ENCODE measurements at places on chromosomes 6 and 20.

GRCh38 chr6:20801595-20801994 is 267.3 kb downstream of the CDKAL1 start:
- no peak for DNase-seq

GRCh38 chr20:46458866-46459750 is 52.7 kb upstream of the ELMO2 start:
- DNase-seq: peak; percentile 17

GRCh38 chr6:89209457-89209856 is 7.7 kb downstream of the GABRR1 start:
- no peak for DNase-seq

GRCh38 chr20:47319517-47320252 is 36.8 kb downstream of the ZMYND8 start:
- DNase-seq: no peak

DNA sequence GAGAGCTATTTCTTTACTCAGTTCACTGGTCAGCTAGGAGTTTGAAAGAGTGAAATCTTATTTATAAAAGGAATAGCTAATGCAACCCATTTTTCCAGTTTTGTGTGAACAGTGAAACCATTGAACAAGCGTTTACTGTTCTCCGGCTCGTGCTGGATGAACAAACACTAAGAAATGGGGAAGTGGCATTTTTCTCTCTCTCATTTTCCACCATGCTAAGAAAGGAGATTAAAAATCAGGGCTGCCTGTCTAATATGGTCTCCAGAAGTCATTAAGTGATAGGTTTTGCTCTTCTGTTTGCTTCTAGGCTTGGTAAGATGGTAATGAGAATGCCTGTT is 774 bp upstream of the SFT2D1 start:
- no peak for DNase-seq

GRCh38 chr6:52216932-52217575 is 27.2 kb downstream of the IL17F start:
- DNase-seq: no peak

- no peak for DNase-seq
These were observed 75.6 kb downstream of the SNX9 start for GRCh38 chr6:157898640-157899039.

DNA sequence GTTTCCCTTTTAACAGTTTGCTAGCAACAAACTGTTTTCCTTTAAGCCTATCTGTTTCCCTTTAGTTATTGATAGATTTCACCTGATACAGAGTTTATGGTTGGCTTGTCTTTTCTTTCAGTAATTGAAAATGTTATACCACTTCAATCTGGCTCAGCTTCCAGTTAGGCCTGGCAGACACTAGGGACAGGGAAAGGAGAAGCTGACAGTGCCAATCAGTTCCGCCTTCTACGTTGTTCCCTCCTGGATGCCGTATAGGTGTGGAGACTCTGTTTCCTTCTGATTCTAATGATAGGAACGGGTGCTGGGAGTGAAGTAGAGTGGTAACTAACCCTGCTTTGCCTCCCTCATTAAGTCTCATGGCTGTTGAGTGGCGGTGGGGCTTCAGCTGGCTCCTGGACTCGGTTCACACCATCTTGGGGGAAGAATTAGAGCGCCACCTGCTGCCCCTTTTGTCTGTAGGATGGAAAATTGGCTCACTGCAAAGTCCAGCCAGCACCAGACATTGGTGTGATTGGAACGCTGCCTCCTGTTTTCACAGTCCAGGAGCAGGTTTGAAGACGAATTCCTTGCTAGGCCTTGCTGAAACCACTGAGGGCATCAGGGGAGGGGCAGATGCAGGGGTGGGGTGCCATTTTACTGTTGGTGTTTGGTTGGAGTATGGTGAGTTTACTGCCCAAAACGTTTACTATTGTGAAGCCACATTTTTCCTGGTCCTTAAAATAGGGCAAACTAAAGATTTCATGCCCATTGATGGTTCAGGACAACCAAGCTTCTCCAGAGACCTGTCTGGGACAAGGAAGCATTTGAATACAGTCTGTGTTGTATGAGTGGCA is 1729.5 kb downstream of the GRIK2 start:
- no peak for DNase-seq

DNA sequence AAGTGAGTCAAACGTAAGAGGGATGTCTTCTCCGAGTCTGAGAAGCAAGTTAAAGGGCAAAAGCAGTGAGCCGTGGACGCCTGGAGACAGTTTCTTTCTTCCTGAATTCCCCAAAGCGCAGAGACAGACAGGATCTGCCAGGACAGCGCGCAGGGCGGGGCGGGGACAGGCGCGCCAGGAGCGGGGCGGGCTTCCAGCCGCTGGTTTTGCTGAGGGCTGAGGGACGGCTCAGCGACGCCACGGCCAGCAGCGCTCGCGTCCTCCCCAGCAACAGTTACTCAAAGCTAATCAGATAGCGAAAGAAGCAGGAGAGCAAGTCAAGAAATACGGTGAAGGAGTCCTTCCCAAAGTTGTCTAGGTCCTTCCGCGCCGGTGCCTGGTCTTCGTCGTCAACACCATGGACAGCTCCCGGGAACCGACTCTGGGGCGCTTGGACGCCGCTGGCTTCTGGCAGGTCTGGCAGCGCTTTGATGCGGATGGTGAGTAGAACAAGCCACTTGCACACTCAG is at the start of gene SCGN:
Gene SCGN, plus strand, starts transcription at position 209 of the 509 bp plus-strand sequence. Its CDS starts 189 bp downstream, at position 398.
- peak; percentile 42 for DNase-seq

DNA sequence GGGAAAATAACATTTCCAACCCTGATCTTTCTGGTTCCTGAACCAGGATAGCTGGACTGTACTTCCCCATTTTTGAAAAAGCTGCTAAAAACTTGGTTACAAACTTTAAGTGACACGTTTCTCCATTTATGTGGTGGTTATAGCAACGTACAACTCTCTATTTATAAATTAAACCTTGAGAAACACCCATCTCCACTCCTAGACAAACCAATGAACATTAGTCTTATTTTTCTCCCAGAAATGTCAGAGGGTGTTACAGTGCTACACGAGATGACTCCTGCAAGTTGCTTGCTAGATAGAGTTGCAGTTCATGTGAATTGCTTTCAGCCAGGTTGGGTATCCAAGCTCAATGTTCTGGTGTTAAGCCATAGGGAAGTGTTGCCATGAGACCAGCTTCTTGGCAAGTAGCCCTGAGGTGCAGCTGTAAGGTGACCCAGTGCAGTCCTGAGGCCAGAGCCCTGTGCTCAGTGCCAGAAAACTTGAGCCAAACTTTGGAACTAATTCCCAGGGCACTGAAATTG is 51.3 kb upstream of the REV3L start:
- no peak for DNase-seq

- no peak for DNase-seq
These were observed 10.1 kb downstream of the PPP1R3G start for GRCh38 chr6:5095236-5095635.

DNA sequence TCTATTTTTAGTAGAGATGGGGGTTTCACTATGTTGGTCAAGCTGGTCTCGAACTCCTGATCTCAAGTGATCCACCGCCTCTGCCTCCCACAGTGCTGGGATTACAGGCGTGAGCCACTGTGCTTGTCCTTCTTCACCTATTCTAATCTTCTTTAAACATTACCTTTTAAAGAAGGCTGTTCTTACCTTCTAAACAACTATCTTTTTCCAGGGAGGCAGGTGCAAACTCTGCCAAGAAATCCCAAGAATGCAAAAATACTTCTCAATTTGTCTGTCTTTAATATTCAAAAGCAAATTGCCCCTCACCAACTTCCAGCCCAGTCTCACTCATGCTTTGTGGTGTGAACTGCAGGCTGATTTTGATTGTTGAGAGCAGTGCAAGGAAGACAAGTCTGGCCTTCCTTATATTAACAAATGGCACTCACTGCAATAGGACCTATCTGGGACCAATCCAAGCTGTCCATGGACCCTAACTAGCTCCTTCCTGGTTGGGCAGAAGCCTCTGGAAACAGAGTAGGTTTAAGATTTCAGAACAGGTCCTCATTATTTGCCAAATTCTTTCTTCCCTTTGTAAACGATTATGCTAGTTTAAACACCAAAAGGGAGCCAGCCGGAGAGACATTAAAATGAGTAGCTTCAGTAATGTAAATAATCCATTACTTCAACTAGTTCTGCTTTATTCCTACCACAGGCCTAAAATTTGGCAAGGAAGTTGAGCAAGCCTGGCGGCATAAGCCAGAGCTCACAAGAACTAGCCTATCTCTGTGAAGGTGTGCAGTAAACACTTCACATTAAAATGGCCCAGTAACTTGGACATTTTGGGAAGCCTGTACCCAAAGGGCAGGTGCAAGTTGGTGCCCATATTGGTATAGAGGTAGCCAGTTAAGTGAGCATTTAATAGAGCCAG is 1.6 kb downstream of the SCAND1 start:
- DNase-seq: no peak

DNA sequence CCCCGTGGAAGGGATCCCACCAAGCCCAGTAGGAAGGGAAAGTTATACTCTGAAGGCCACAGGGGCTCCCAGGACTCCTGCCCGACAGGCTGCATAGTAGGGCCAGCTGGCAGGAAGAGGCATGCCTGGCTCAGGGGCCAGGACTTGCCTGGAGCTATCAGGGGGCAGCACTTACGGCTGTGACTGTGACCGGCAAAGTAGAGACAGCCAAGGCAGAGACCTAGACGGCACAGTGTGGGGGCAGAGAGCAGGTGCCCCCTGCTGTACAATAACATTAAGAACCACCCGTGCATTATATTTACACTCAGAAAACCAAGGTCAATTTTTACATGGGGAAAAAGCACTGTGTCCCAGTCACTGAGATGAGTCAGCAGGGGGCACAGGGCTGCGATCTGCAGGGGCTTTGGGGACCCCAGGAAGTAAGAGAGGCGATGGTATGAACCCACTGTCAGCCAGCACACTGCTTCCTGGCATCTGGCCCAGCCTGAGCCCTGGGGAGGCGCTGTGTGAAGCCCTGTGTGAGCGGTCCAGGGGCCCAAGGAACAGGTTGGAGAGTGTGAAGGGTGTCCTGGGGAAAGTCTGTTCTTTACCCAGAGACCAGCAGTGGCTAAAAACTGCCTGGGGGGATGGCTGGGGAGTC is 9.9 kb downstream of the CCDC167 start:
- DNase-seq: peak; percentile 69

DNA sequence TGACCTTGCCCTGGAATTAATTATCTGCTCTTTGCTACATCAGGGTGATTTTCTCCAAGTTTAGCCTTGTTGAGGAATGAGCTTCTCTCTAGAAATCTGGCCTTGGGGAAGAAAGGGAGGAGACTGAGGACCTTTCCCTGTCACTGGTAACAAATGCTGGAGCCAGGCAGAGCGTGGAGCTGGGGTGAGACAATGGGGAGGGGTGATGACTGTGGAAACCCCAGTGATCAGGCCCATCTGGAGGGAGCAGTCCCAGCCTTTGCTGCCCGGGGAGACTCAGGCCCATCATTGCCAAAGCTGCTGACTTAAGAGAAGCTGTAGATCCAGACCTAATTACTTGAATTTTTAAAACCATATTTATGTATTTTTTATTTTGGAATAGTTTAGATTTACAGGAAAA is 31.3 kb downstream of the BCAS4 start:
- DNase-seq: no peak

GRCh38 chr20:16975682-16976081 is 227.5 kb downstream of the OTOR start:
- no peak for DNase-seq

DNA sequence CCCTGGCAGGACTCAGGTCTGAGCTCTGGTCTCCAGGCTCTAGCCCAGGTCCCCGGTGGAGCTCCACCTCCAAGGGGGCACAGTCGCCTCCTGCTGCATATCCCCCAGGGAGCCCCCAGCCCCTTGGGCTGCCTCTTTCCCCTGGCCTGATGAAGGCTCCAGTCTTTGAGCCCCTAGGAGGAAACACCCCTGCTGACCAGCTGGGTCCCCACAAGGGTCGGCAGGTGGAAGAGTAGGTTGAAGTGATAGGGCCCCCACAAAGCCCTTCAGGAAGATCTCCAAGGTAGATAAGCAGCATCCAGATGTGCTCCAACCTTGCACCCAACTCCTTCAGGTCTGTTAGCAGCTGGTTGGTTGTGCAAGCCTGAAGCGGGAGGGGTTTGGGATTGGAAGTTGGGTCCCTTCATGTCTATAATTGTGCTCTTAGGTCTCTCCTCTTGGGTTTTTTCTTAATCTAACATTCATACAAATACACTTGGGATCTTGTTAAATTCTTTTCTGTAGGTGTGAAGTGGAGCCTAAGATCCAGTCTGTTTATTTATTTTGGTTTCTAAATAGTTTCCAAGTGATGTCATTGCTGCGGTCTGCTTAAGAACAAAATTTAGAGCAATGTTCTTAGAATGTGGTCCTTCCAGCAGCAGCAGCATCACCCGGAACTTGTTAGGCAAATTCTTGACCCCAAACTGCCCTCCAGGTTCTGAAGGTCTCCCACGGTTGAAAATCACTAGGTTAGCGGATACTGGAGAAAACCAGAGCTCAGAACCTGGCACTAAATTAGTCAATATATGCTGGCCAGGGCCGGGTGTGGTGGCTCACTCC is 5.1 kb downstream of the UBE2C start:
- no peak for DNase-seq

- no peak for DNase-seq
These were observed 14.7 kb downstream of the NRSN2 start for GRCh38 chr20:361561-361960.

GRCh38 chr20:1907586-1907985 is 12.4 kb downstream of the SIRPA start:
- no peak for DNase-seq

GRCh38 chr20:61974357-61974665 is 91.4 kb downstream of the TAF4 start:
- no peak for DNase-seq

DNA sequence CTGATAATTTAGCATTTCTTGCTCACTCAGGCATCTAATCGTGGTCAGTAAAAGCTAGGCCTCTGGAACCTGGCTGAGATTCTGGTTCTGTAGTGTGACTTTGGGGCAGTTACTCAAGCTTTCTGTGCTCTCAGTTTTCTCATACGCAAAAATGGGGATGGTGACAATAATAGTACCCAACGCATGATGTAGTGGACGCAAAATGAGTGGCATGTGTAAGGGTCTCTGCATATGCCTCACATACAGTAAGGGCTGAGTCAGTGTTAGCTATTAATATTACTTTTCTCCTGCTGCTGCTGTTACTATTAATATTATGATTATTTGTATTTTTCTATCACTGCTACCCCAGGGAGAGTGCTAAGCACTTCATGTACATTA is 686 bp downstream of the GINS1 start:
- no peak for DNase-seq

DNA sequence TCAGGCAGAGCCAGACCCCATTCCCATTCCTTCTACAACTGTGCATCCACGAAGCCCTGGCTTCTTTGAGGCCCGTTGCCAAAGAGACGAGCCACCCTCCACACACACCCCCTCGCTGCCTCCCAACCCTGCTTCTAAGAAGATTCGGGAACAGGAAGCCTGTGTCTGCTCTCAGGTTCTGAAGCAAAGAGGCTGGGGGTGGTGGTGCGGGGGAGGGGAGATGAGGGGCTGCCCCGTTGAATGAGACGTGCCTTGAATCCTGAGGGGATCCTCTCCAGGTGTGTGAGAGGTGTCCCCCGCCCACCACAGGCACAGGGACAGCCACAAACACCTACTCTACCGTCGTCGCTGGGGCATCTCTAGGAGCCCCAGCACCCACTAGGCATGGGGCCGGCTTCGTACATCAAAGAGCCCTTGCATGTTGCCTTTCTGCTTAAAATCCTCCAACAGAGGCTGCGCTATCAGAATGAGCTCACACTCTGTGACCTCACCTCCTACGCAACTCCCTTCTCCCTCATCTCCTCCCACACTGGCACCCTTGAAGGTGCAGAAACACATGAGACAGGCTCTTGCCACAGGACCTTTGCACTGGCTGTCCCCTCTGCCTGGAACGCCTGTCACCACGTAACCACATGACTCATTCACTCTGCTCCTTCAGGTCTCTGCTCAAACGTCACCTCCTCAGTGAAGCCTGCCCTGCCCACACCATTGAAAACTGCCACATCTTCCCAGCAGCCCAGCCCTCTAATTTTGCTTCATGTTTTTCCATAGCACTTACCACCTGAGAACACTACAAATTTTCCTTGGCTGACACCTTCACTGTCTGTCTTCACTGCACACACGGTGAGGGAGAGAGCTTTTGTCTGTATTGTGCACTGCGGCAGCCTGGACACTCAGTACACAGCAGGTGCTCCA is 58.5 kb downstream of the PREX1 start:
- DNase-seq: peak; percentile 94

All from natural killer cell (primary cell).